ENCODE measurements at places on chromosomes 5 and 9.

DNA sequence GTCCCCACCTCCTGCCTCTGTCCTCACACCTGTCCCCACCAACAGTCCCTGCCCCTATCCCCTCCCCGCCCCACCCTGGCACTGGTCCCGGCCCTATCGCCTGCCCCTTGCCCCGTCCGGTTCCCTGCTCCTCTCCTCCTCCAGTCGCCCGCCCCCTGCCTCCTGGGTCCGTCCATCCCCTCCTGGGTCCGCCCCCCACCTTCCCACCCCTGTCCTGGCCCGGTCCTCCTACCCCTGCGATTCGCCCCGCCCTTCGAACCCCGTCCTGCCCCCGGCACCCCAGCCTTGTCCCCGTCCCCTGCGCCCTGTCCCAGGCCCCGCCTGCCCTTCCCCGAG lies 372 bp downstream of the EDF1 start:
- no peak for DNase-seq

GRCh38 chr5:94057217-94057616 lies 315.8 kb upstream of the POU5F2 start:
- DNase-seq = no peak

GRCh38 chr5:24401773-24402172 lies 243.0 kb downstream of the CDH10 start:
- DNase-seq = no peak

- DNase-seq = no peak
Measured at GRCh38 chr9:109342878-109343277, 22.0 kb upstream of the EPB41L4B start.

- DNase-seq = no peak
Measured at GRCh38 chr5:37918424-37918823, 78.6 kb upstream of the GDNF start.

GRCh38 chr5:153617190-153617589 lies 126.7 kb downstream of the GRIA1 start:
- DNase-seq = no peak

DNA sequence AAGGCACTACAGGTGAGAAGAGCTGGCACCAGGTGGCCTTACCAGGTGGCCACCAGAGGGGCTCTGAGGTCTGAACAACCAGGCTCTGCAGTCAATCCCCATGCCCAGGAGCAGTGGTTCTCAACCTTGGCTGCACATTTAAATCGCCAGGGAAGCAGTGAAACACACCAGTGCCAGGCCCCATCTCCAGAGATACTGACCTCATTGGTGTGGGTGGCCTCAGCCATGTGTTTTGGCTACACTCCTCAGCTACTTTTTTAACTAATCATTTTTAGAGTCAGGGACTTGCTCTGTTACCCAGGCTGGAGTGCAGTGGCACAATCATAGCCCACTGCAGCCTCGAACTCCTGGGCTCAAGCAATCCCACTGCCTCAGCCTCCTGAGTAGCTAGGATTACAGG lies 56.0 kb downstream of the GABBR2 start:
- DNase-seq = no peak

DNA sequence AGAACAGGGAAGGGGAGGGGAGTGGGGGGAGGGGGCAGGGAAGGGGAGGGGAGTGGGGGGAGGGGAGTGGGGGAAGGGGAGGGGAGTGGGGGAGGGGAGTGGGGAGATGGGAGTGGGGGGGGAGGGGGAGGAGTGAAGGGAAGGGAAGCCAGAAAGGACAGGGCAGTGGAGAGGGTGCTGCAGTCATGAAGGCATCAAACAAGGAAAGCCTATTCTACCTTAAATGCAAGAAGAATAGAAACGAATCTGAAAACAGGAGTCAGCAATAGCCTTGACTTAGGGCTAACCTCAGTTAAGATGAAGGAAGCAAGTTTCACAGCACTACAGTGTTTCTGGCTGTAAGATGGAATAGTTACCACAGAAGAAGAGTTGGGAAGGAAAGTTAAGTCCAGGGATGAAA lies 59.5 kb downstream of the CAMSAP1 start:
- no peak for DNase-seq

DNA sequence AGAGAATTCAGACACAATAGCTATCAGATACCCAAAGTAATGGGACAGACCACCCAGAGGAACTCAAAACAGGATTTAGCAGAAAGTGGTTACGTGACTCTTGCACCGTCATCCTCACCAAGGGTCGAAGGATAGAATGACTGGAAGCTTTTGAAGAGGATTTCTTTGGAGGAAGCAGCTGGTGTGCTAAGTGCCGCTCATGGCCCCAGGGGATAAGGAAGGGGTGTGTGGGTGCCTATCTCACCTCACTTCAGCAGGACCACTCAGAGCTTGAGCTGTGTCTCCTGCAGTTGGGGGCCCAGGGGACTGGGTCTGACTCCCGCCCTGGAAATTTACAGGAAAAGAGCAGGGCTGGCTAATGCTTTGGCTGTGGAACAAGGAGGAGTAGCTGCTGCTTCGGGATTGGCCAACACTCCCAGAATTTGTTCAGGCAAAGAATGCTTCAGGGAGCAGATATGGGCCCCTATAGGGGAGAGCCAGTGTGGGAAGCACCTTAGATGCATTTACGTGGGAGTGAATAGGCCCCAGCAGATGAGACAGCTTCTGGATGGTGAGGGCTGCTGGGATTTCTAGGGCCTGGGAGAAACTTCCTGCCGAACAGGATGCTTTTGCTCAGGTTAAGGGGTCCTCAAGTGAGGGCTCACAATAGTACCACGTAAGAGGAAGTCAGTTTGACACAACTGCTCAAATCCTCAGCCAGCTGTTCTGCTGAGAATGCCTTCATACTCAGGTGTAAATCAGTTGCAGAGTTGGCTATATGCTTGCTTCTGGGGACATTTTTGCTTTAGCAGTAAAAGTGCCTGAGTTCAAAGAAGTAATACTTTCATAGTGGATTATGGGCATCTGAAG lies 29.1 kb upstream of the TOMM5 start:
- DNase-seq = no peak

DNA sequence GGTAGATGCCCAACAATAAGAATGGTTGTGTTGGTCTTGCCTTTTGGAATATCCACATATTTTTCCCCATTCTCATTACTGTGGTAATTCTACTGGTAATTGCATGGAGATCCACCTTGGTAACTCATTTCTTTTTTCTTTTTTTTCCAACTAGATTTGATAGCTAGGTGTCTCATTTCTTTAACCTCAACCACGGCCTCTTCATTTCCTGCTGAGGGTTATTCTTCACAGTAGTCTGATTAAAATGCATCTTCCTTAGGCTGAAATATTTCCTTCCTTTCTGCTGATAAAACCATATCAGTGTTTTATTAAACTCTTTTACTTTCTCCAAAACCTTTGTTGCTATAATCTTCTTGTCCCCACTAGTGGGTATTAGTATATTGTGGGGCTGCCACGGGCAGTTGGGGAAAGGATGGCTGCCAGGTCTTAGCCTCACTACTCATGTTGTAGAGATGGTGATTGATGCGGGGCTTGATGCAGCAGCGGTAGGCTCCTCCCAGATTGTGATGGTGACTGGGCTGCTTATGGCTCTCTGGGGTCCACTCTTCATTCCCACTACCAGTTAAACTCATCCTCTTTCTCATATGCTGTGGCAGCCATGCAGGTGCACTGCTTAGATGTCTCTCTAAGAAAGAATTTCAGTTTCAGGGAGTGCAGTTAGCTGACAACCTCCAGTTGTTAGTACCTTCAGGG lies 35.9 kb downstream of the KIF2A start:
- DNase-seq = no peak

- no peak for DNase-seq
Measured at GRCh38 chr5:73830646-73831045, 204.7 kb downstream of the ARHGEF28 start.

DNA sequence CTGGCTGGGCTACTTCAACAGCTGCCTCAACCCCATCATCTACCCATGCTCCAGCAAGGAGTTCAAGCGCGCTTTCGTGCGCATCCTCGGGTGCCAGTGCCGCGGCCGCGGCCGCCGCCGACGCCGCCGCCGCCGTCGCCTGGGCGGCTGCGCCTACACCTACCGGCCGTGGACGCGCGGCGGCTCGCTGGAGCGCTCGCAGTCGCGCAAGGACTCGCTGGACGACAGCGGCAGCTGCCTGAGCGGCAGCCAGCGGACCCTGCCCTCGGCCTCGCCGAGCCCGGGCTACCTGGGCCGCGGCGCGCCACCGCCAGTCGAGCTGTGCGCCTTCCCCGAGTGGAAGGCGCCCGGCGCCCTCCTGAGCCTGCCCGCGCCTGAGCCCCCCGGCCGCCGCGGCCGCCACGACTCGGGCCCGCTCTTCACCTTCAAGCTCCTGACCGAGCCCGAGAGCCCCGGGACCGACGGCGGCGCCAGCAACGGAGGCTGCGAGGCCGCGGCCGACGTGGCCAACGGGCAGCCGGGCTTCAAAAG lies 36.9 kb upstream of the TTC1 start:
- DNase-seq = no peak

DNA sequence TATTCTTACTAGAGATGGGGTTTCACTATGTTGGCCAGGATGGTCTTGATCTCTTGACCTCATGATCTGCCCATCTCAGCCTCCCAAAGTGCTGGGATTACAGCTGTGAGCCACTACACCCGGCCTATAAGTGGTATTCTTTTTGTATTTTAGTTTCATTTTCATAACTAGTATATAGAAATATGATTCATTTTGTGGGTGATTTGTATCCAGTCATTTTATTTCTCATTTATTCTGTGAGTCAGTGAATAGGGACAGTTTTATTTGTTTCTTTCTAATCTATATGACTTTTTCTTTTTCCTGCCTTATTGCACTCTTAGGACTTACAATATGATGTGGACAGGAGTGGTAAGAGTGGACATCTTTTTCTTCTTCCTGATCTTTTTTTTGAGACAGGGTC lies 112.9 kb downstream of the AOPEP start:
- DNase-seq = no peak

- no peak for DNase-seq
Measured at GRCh38 chr9:3900673-3901318, 375.0 kb upstream of the RFX3 start.

DNA sequence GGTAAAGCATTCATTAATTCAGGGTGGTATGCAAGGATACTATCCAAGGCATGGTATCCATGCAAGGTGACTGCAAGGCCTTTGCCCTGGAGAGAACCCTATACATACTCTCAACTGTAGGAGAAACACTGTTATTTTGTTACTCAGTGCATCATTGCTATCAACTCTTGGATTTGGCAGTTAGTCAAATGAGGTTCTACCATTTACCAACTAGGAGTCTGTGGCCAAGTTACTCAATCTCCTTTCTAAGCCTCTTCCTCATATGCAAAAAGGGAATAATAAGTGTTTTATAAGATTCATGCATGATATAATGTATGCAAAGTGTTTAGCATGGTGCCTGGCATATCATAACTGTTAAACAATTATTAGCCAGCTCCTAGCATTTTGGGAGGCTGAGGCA lies 4.0 kb downstream of the PCDHGC3 start:
- no peak for DNase-seq

DNA sequence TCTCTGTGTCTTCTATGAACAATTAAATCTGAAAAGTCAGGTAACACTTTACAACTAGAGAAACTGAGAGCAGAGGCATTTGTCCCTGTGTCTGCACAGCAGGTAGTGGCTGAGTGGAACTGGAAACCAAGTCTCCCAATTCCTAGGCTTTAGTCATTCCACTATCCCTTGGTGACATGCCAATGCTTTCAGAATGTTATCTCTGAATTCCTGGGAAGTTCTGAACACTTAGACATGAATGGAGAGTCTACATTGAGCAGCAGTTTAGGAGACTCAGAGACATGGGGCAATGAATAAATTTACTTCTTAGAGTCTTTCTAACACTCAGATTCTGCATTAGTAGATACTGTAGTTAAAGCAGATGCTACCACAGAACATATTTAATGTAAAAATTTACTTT lies 94.8 kb upstream of the APC start:
- DNase-seq = no peak

DNA sequence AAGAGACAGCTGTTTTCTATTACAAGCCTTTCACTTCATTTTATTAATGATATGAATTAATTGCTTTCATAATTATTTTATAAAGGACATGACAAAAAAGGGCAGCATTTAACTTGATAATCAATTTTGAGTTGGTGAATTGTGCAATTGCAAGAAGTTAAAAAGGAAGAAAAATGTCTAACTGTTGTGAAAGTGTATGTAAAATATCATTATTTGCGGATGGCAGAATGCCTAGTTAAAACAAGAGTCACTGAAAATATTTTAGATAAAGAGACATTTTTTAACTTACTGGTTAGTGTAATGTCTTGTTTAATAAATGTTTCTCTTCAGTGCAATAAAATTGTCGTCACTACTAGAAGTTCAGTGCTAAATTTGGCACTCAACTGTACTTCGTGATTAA lies 57.6 kb upstream of the HTR4 start:
- DNase-seq = no peak

DNA sequence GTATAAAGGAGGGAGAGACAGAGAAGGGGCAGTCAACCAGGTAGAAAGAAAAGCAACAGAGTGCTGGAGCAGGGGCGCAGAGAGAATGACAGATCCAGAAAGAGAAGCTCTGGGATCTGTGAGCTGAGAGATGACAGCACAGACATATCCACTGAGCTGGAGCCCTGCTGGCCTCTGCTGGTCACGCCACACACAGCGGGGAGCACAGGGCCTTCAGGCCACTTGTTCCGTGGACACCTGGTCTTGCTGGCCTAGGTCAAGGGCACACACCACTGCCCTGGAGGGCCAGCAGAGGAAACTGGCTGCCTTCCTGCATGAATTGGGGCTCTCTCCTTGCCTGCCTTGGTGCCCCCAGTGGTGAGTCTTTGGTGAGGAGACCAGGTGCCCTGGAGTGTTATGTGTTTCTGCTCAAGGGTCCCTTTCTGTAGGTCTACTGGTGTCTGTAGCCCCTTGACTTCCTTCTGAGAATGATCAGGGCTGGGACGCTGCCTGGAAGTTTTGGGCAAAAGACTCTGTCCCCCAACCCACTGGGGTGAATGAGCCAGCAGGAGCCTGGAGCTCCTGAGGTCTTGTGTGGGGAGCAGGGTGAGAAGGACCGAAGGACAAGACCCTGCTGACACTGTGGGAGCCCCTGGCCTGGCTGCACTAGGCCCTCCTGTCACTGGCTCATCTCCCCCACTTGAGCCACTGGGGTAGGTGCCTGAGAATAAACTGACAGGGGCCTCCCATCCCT lies 59.2 kb upstream of the ADAMTS2 start:
- no peak for DNase-seq

GRCh38 chr9:38415856-38416255 lies 8.4 kb downstream of the IGFBPL1 start:
- no peak for DNase-seq

- DNase-seq = no peak
Measured at GRCh38 chr5:45696206-45696836, at the start of gene HCN1. HCN1 (minus strand) TSS chr5:45696380.

GRCh38 chr5:147361441-147362175 lies 126.8 kb downstream of the STK32A start:
- DNase-seq = no peak

Data from activated CD4-positive, CD25-positive, alpha-beta regulatory T cell treated with anti-CD3 and anti-CD28 coated beads, Interleukin-2, amount 50 U/mL, for 16 hours (primary cell).